ENCODE measurements at places on chromosomes 4 and X.

DNA sequence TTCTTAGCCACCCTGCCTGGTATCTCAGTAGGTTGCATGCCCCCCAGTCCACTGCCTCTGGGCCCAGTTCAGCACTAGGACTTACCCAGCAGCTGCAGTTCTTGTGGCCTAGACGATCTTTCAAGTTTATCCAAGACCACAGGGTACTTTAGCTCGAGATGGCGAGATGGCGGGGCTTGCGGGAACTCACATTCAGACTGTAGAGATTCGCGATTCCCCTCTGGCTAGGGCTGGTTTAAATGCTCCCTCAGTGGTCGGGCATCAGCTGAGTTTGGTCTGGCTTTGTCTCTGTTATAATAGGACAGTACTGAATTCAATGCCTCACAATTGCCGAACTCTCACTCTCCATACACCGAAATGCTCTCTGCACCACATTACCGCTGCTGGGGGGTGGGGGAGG lies 18.4 kb upstream of the RFC1 start:
- no peak for DNase-seq

DNA sequence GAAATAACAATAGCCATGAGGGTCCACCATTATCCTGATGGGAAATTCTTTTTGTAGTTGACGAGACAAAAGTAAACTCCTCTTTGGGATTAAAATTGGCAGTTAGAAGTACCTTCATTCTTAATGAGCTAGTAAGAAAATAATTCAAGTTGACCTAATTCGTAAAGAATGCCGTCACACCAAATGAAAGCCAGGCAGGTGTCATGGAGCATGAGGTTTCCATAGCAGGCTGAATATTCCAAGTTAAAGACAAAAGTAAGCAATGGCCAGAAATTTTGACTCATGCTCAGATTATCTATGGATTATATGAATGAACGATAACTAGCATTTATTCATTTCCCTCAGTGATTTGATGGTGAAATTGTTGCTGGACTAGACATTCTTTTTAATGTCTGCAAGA lies 192.2 kb upstream of the FAT1 start:
- DNase-seq: no peak

- no peak for DNase-seq
Measured at GRCh38 chr4:55830716-55831115, 11.1 kb downstream of the EXOC1L start.

- DNase-seq: no peak
Measured at GRCh38 chr4:184455299-184455698, 19.1 kb downstream of the IRF2 start.

- DNase-seq: no peak
Measured at GRCh38 chr4:88357262-88357661, 21.4 kb upstream of the HERC6 start.

GRCh38 chr4:58734030-58734674 lies 1624.0 kb upstream of the IGFBP7 start:
- DNase-seq: no peak

- no peak for DNase-seq
Measured at GRCh38 chrX:39766855-39767254, 330.9 kb downstream of the BCOR start.

DNA sequence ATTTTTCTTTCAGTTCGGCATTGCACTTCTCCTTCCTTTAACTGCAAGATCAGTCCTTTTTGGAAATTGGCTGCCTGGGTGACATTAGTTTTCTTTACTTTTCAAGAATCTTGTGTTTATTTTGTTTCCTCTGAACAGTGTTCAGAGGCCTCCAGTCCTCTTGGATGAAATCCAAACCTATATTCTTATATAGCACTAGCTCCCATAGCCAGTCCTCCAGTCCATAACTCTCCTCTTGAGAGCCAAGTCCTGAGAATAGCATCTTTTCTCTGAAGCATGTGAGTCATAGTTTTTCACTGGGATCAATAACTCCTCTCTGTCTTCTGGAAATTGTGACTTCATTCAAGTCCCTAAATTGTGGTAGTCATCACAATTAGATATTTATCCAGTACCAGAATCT lies 357.5 kb downstream of the RAPGEF2 start:
- DNase-seq: no peak

DNA sequence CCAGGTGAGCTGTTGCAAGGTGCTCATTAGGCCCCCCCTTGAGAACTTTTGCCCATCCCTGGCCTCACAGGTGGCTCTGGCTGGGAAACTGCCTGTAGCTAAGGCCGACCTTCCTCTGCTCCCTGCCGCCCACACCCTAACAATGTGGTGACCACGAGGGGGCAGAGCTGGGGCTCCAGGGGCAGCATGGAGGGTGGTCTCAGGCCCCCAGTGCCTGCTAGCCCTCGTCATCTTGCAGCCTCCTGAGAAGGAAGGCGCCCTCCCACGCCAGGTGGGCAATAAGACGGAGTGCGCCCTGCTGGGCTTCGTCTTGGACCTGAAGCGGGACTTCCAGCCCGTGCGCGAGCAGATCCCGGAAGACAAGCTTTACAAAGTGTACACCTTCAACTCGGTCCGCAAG lies 32.4 kb downstream of the ATP2B3 start:
- no peak for DNase-seq

DNA sequence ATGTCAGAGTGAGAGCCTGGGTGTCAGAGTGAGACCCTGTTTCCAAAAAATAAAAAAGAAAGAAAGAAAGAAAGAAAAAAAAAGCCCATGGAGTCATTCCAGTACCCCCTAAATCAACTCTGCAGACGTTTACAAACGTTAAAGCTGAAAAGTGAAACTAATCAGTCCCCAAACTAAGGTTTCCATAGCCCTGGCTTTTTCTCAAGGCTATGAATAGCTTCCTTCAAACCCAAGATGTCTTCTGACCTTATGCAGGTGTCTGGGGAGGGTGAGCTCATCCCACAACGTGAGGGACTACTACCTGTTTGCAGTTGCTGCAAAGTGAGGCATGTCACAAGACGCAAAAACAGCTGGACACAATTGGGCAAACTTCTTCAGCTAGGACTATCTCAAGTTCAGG lies 144.0 kb downstream of the SH3KBP1 start:
- no peak for DNase-seq

GRCh38 chrX:119410854-119411253 lies 11.7 kb downstream of the SLC25A43 start:
- DNase-seq: no peak

DNA sequence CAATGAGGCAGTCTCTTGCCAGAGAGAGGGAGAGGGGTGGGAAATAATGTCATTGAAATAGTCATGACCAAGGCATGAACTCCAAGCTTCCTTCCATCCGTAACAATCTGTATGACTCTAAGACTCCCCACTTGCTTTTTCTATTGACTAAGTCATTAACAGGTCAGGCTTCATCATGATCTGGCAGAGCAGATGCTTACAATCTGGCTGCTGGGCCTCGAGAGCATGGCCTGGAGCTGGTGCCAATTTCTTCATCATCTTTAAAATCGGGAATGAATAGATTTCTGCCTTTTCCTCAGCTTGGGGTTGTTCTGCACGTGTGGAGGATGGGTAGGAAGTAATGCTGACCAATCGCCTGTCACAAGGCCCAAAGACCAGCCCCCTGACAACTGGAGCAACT lies 280.6 kb upstream of the CLNK start:
- no peak for DNase-seq

DNA sequence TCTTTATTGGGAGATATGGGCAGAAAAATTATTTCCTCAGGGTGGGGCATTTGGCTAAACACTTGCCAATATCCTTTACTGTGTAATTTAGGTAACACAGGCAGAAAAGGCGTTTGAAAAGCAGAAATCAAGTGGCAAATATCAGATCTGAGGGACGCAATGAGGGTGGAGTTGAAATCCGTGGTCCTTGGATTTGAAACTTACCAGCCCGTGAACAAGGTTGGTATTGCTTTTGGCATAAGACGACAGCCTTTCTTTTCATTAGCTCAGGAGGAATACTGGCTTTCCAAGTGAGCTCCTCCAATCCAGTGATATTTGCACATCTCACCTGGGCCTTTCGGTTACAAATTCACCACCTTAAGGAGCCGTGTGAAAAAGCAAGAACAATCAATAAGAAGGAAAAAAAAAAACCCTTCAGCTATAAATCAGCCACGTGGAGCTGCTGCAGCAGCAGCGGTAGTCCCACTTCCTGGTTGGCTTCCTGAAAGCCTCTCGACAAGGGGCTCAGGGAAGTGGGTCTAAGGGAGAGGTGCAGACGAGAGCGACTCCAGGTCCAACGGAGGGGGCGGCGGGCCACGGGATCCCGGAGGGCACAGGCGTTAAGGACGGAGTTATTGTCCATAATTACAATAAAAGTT lies 734 bp upstream of the GALNT7 start:
- no peak for DNase-seq

DNA sequence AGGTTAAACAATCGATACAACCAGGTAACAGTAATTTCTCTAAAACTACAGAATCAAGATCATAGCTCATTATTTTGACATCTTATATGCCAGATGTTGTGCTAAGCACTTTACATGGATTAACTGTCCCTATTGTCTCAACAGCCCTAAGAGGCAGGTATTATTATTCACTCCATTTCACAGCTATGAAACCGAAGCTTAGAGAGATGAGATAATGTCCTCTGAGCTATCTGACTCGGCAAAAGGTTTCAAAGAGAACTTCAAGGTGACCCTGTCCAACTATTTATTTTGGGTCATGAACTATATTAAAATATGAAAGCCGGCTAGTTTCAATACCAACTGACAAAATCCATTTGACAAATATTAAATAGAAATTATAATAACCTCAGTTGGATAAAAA lies 10.3 kb downstream of the SLC25A5 start:
- no peak for DNase-seq

- DNase-seq: no peak
Measured at GRCh38 chr4:169148885-169149284, 121.9 kb downstream of the SH3RF1 start.

DNA sequence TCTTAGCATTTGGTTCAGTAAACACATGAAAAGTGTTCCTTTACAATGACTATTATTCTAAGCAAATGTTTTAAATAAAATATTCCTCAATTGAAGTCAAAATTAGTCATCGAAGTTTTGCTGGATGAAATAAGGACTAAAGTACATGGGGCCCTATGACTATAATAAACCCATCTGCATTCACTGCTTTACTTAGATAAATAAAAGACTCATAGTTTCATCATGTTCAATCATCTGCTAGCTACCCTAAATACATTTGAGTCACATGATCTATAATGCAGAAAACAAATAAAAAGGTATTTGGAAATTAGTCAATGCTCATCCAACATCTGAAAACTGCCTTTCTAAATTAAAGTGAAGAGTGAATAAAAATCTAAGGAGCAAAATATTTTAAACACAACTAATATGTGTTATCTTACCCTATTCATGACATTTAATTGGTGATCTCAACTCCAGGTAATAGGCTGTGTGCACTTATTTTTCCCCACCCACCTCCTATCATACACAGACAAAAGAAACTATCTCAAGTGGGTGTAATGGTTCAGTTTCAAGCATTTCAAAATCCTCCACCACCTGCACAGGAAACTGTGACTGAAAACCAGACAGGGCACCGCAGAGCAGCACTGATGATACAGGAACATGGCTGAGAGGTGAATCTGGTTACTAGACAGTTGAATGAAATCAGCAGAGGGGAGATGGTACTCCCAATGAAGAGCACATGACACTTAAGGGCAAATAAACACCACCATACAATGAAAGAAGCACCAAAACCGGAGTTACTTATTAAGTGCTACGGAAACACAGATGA lies 78.6 kb downstream of the CAMK2D start:
- DNase-seq: peak; percentile 36

GRCh38 chrX:40173143-40174000 lies 75.6 kb upstream of the BCOR start:
- no peak for DNase-seq

DNA sequence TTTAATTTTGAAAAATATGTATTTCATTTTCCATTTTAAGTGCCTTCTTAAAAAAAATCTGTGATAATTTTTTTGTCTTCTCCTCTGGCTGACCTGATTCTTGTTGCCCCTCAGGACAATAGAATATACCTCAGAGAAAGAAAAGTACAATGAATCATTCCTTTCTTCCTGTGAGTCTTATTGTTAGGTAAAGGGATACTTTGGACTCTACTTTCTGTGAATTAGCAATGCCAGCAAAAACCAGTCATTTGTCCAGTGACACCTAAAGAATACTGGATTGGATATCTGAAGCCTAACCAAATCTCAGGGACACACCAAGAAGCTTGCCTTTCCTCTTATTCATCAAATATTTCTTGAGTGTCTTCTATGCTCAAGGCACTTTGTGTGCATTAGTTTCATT lies 102.1 kb downstream of the AREG start:
- DNase-seq: no peak

DNA sequence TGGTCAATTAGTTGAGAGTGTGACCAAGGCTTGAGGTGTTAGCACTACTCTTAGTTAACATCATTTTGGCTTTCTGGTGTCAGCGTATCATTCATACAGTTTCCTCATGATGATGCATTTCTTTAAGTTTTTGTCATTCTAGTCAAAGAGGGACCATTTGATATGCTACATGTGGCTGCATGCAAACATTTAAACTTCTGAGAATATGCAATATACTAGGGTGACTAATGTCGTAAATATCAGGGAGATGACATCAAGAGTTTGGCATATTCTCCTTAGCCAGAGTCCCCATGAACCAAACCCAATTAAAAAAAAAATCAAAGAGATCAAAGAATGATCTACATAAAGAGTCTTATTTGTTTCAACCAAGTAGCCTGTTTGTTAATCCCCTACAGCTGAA lies 537.4 kb upstream of the PCDH7 start:
- no peak for DNase-seq

All from stimulated activated CD8-positive, alpha-beta memory T cell treated with anti-CD3 and anti-CD28 coated beads, Interleukin-12 subunit alpha, Interleukin-12 subunit beta, amount 100 ng/mL, for 4 hours (primary cell).